ENCODE measurements at places on chromosomes 12 and 14. TPM values are rescaled to one million over a fixed set of nuclear protein-coding genes. Genes with fewer than 3 reads are reported as not detected.

GRCh38 chr12:109711596-109712461 is 1.8 kb upstream of the FAM222A start:
- no peak for ATAC-seq

- no peak for ATAC-seq
Measured at GRCh38 chr12:58405363-58405762, 464.0 kb downstream of the ATP23 start.

GRCh38 chr12:65368055-65368454 is 89.6 kb downstream of the MSRB3 start:
- ATAC-seq = no peak

DNA sequence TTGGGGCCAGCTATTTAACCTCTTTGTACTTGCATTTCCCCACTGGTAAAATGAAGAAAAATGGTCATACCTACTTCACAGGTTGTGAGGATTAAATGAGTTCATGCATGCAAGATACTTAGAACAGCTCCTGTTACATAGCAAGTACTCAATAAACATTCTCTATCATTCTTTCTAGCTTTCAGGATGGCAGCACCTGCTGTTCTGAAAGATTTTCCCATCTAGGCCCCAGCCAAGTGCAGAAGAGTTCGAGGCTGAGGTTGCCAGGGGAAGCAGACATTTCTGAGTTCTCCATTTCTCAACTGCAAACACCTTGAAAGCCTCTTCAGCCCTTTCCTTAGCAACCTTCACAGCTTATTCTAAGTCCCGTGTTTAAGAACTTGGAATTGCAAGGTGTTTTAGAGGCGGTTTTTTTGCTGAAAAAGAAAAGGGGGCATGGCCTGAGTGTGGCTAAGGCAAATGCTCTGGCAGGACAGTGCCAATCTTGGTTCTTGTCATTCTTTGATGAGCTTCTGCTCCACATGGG is 73.0 kb upstream of the PRMT8 start:
- ATAC-seq = no peak

GRCh38 chr14:24441904-24442239 is 704 bp downstream of the SDR39U1 start:
- no peak for ATAC-seq

DNA sequence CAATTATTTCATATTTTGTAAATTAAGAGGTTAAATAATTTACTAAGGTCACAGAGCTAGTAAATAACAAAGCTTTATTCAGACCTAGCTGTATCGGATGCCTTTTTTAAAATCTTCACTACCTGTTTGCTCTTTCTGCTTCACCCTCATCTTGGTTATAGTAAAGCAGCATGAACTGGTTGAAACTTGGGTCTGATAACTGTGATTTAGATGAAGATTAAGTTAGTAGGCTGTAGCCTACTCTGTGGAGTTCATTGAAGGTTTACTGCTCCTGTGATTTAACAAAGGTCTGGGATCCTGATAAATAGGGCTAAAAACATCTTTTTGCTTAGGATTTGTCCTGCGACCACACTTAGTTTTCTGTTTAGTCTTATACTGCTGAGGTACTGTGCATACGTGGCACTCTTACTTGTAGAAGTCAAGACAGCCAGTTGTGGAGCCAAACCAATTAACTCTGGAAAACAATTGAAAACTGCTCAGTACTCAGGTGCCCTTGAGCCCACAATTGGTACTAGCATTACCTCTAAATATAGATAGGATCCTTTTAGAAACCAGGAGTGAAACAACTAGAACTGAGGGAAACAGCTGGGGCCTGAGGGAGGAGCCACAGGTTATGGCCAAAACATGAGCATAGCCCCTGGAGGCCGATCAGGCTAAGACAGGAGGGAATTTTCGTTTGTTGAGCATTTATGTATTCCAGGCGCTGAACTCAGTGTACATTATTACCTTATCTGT is 2.3 kb downstream of the SPATS2 start:
- no peak for ATAC-seq

DNA sequence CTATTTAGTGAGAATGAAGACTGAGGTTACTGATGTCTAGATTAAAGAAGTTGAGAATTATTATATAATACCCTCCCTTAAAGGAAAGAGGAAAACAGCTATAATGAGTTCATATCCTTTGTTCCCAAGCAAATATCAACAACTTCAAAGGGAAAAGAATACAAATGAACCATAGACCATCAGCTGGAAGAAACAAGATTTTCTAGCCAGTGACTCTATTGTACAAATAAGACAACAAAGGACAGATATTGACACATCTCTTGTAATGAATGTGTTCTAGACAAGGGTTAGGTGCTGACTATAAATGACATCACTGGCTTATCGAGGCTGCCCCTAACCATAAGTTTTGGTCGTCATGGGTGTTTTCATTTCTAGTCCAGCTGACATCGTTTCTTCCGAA is 48.2 kb downstream of the SLC38A4 start:
- ATAC-seq = no peak

DNA sequence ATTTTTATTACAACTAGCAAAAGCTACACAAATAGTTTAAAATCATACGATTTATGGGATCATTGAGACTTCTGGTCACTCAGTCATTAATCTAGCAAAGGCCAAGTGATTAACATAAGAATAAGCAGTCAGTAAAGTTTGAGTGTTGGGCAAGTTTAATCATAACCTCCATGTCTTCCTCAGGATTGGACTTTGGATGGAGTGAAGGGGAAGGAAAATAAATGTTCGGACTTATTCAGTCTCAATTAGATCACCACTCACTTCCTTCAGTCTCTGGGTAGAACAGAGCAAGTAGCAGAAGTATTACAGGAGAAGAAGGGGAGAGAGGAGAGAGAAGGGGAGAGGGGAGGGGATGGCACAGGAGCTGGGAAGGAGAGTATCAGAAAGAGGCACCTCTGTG is 31.4 kb downstream of the CPM start:
- ATAC-seq = no peak

- ATAC-seq = no peak
Measured at GRCh38 chr12:76518699-76519098, 40.9 kb downstream of the OSBPL8 start.

DNA sequence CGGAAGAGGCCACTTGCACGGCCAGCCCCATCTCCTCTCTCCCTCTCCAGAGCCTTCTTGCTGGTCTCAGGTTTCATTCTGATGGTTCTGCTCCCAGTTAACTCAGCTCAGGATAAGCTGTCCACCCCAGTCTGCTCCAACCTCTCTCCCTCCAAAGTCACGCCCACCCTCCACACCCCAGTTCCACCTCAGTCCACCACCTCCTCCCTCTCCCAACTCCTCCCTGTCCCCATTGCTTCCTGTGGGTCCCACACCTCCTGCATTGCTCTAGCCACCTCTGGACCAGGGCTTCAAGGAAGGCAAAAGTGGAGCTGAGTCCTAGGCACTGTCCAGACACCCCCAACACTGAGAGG is 13.1 kb downstream of the KRT71 start:
- ATAC-seq = no peak

DNA sequence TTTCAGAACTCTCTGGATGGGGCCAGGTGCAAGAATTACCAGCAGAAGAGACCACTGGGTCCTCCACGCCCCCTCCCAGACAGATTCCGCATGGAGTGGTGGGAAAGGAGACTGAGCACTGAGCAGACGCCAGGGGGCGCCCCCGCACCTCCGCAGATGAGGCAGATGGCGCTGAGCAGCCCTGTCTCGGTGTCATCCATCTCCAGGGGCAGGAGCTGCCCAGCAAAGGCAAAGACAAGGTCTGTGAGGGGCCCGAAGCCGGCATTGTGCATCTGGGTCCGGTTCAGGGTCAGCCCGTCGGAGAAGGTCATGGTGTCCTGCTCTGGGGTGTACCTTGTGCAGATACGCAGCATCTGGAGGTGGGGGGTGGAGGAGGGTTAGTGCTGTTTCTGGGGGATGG is 6.3 kb upstream of the ITGB7 start:
- peak; percentile 74 for ATAC-seq

DNA sequence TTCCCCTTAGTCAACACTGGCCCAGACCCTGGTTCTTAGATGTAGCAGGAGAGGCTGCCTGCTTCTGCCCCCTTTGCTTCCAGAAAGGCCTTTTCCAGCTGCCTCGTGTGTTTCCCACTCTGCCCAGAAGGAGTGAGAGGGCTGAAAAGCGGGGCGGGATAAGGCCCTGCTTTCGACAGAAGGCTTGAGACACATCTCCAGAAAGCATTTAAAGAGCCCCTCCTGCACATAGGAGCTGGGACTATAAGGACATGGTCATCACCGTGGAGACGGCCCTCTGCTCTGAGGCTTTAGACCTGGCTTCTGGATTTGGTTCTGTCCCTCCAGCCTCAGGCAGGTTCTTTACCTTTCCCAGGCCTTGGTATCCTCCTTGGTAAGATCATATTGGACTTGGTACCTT is 11.9 kb downstream of the CALM1 start:
- peak; percentile 15 for ATAC-seq

GRCh38 chr12:29698756-29699155 is 85.0 kb downstream of the TMTC1 start:
- ATAC-seq = no peak

DNA sequence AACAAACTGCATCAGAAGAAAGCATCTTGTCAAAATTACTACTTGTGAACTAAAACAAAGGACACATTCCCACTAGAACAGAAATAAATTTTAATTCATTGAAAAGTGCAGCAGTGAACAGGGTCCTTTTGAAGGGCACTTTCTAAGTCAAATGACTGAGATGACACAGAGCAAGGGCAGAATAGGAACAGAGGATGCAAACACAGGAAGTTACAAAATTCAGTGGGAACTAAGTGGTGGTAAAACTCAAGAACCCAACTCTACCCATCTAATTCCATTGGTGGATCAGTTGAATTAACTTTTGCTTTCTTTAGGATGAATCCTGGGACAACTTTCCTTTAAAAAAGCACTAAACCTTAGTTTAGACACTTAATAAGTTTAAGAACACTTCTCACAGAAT is 45.8 kb downstream of the GNS start:
- ATAC-seq = no peak

DNA sequence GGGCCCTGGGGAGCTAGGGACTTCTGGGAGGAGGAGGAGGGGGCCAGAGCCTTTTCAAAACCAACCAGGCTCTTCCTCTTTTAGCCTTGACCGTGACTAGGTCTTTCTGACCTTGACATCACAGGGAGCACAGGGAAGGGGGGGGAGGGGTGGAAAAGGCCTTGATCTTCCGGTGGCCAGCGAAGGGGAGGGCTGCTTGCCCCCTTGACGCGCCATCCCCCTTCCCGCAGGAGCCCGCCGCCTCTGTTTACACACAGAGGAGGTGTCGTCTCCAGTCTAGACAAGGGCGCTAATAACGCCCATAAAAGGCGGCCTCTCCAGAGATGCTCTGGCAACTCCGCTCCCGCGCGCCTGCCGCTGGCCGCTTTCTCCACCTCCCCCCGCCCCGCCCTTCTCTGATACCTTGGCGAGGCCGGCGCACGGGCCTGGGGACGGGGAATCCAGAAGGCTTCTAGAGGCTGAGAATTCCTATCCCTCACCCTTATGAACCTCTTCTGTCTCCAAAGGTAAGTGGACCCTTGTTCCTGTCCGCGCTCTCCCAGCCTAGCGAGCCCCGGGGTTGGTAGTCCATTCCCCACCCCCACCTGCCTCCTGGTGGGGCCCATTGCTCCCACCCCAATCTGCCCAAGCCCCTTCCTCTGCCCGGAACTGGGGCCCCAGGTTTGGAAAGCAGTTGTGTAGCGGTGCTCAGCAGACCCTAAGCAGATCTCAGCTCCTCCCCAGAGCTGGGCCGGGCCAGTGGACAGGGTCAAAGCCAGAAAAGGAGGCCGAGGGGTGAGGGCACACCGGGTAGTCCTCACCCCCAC is 4.9 kb upstream of the HOXC12 start:
- no peak for ATAC-seq

GRCh38 chr12:107468182-107468581 is 217.4 kb upstream of the PWP1 start:
- no peak for ATAC-seq

GRCh38 chr12:121823101-121823726 is 19.4 kb downstream of the SETD1B start:
- no peak for ATAC-seq

DNA sequence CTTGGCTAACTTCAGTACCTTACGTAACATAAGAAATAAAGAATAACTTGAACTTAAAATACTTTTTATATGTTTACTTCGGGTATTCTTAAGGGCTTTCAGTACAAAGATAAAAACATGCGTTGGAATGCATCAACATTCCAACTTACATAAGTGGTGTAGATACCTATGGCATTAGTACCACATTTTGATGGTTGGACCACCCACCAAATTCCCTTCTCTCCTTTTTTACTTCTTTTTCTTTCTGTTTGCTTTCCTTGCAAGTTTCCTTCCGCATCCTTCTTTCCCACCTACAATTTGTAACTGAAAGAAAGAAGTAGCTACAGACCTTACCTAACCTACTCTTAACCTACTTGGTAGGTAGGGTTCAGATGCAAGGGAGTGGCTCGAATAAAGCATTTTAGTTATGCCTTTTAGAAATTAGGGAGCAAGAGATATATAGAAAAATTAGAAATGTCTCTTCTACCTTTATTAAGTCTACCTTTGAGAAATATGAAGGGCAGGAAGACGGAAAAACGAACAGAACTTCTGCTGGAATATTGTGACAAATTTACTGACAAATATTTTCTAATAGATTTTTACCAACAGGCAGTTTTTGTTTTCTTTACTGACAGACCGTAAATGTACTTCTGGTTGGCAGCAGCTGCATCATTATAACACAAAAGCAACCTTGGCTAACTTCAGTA is 2.1 kb upstream of the ARHGAP5 start:
- no peak for ATAC-seq

- no peak for ATAC-seq
Measured at GRCh38 chr12:11136075-11136474, 1.6 kb upstream of the TAS2R30 start.

DNA sequence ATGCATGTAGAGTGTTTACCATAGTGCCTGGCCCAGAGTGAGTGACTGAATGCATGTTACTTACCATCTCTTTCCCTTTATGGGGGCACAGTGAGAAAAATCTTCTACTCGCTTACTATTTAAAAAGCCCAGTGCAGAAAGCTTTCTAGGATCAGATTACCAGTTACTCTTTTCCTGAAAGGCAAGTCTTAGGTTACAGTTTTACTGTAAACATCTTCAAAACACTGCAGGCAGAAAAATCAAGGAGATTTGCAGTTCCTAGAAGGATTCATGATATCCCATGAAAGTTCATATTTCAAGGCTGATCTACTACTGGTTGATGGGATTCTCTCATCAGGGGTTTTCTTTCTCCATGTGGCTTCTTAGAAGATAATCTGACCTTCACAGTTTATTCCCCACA is 29.3 kb upstream of the DAAM1 start:
- no peak for ATAC-seq

DNA sequence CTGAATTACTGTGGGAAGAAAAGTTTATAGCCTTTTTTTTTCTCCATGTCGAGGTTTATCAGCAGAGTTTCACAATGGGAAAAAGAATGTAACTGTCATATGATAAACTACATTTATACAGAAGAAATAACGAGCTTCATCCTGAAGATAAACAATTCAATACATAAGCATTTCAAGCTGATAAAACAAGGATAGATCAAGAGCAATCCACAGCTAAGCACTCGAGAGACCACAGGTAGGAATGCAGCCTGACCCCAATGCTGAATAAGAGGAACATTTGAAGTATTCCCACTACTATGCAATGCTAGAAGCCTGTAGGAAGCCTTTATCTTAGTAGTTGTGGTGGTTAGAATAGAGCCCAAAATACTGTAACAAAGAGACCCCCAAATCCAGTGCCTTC is 32.6 kb upstream of the DAAM1 start:
- no peak for ATAC-seq

- no peak for ATAC-seq
Measured at GRCh38 chr14:101499513-101499912, 61.8 kb upstream of the DIO3 start.

Gene ASPG
- not detected for total RNA-seq

Gene RPL36AL
- total RNA-seq = 263 TPM

Gene ZDHHC22
- total RNA-seq = not detected

Gene RGS6
- total RNA-seq = 5.8 TPM

Gene REP15
- total RNA-seq = 2.5 TPM

Gene ATP2B1
- 33.3 TPM for total RNA-seq

Gene OTOGL
- total RNA-seq = 1.5 TPM

Gene TAS2R7
- total RNA-seq = not detected

Gene TRHDE
- 1.3 TPM for total RNA-seq
